ENCODE measurements at places on chromosomes 16 and 17. TPM values are rescaled to one million over a fixed set of nuclear protein-coding genes. Genes with fewer than 3 reads are reported as not detected.

PRSS22 gene
- not detected for total RNA-seq

CDH5 gene
- 14.3 TPM for total RNA-seq

TERB1 gene
- not detected for total RNA-seq

KRTAP9-1 gene
- not detected for total RNA-seq

SPNS3 gene
- total RNA-seq: not detected

GRCh38 chr17:51184124-51184523 lies 17.9 kb downstream of the NME2 start:
- no peak overlapping the region for H3K4me3 ChIP-seq
- DNase-seq: no peak
- no peak overlapping the region for H3K27ac ChIP-seq
- peaks cover 4% of the 10 kb centered on the region for H3K36me3 ChIP-seq
- H3K4me1 ChIP-seq: no peaks in the 10 kb centered on the region
- H3K27me3 ChIP-seq: no peaks in the 10 kb centered on the region

- H3K36me3 ChIP-seq: no peaks in the 10 kb centered on the region
- DNase-seq: no peak
- H3K4me3 ChIP-seq: peak overlapping the region; percentile 82
These were observed 735 bp downstream of the LSM12 start for GRCh38 chr17:44065668-44066203.

GRCh38 chr17:32259586-32259985 lies 6.0 kb upstream of the RHBDL3 start:
- H3K4me1 ChIP-seq: no peaks in the 10 kb centered on the region
- H3K27me3 ChIP-seq: no peaks in the 10 kb centered on the region
- DNase-seq: no peak
- no peak overlapping the region for H3K27ac ChIP-seq
- H3K36me3 ChIP-seq: no peaks in the 10 kb centered on the region

DNA sequence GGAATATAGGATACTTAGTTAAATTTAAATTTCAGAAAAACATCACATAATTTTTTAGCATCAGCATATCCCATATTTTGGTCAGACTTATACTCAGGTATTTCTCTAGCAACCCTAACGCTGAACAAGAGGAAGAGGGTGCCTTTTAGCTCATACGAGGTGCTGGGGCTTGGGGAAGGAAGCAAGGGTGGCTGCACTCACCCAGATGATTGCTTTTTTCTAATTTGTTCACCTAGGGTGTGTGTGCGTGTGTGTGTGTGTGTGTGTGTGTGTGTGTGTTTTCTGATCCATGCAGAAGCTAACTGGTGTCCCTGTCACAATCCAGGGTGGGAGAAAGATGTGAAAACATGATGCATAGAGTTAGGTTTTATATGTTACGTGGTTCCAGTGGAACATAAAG lies 81.2 kb downstream of the WNT3 start:
- peaks cover 3% of the 10 kb centered on the region for H3K4me1 ChIP-seq
- no peak for DNase-seq
- no peak overlapping the region for H3K4me3 ChIP-seq
- no peaks in the 10 kb centered on the region for H3K27me3 ChIP-seq
- no peak overlapping the region for H3K27ac ChIP-seq
- H3K36me3 ChIP-seq: no peaks in the 10 kb centered on the region

- no peaks in the 10 kb centered on the region for H3K36me3 ChIP-seq
- H3K27ac ChIP-seq: no peak overlapping the region
- no peak overlapping the region for H3K4me3 ChIP-seq
- H3K4me1 ChIP-seq: no peaks in the 10 kb centered on the region
- no peaks in the 10 kb centered on the region for H3K27me3 ChIP-seq
- DNase-seq: no peak
These were observed 245.2 kb upstream of the CCL2 start for GRCh38 chr17:34009912-34010311.

GRCh38 chr16:23290189-23291062 lies 11.7 kb upstream of the SCNN1B start:
- H3K27ac ChIP-seq: no peak overlapping the region
- no peak overlapping the region for H3K4me3 ChIP-seq
- no peaks in the 10 kb centered on the region for H3K4me1 ChIP-seq
- DNase-seq: peak; percentile 24

DNA sequence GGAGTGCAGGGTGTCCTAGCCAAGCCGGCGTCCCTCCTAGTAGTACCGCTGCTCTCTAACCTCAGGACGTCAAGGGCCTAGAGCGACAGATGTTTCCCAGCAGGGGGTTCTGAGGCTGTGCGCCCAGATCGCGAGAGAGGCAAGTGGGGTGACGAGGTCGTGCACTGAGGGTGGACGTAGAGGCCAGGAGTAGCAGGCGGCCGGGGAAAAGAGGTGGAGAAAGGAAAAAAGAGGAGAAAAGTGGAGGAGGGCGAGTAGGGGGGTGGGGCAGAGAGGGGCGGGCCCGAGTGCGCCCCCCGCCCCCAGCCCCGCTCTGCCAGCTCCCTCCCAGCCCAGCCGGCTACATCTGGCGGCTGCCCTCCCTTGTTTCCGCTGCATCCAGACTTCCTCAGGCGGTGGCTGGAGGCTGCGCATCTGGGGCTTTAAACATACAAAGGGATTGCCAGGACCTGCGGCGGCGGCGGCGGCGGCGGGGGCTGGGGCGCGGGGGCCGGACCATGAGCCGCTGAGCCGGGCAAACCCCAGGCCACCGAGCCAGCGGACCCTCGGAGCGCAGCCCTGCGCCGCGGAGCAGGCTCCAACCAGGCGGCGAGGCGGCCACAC lies at the start of gene MMP2:
MMP2 (plus strand) TSS at position 372 of the 603 bp plus-strand sequence. CDS start 282 bp downstream, outside the sequence.
- DNase-seq: peak; percentile 93
- H3K27ac ChIP-seq: peak within 1 kb of the TSS; percentile 79
- peaks cover 35% of the 10 kb centered on the region for H3K27me3 ChIP-seq
- H3K4me3 ChIP-seq: peak within 1 kb of the TSS; percentile 59
- peaks cover 20% of the 10 kb centered on the region for H3K4me1 ChIP-seq
